ENCODE measurements at places on chromosomes 3 and 15.

- no peak for DNase-seq
Observed at GRCh38 chr3:118244761-118245160, 789.9 kb downstream of the IGSF11 start.

- DNase-seq: no peak
Observed at GRCh38 chr3:62577153-62577552, 203.8 kb upstream of the FEZF2 start.

DNA sequence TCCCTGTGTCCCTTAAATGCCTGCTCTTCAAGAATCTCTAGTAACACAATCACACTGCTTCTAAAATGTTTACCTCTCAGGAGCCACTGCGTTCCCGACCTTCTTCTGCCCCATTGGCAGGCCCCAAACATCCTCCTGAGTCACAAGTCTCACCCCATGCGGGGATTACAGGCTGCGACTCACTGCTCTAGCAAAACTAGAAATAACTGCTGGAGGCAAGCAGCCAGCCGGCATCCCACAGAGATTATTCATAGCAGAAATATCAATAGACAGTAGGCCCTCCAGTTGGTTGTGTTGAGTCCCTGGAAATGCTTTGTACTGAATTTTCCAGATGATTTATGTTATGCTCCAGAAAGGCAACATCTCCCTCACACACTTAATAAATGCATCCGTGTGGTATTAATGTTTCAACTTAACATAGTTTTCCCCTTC is 64.8 kb downstream of the RFTN1 start:
- DNase-seq: peak; percentile 96

DNA sequence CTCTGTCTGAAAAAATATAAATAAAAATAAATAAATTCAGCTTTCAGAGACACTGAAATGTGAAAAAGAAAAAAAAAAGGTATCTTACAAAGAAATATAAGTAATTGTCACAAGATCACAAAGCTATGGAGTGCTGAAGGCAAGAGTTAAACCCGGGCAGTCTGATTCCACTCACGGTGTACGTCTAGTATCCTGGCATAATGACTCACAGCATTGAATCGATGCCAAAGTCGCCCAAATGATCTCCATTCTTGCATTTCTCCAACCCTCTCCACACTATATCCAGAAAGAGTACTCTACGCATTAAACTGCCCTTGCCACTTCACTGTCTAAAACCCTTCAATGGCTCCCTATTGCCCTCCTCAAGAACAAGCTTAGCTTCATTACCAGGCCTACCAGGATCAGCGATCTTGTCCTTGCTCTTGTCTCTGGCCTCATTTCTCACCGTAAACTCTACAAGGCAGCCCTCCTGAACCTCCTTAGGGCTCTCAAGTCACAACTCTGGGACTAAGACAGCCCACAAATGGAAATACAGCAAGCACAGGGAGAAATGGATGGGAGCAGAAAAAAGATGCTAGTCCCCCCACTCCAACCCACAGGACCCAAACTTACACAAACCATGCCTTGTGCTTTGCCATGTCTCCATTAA is 7.7 kb downstream of the SUCLG2 start:
- DNase-seq: no peak

- DNase-seq: no peak
Observed at GRCh38 chr15:85632014-85632413, 162.7 kb downstream of the KLHL25 start.
